Peyer's patch (tissue), 4 donors: ENCODE measurements at places on chromosomes 7 and 10. TPM values are rescaled to one million over a fixed set of nuclear protein-coding genes. Genes with fewer than 3 reads are reported as not detected.

DNA sequence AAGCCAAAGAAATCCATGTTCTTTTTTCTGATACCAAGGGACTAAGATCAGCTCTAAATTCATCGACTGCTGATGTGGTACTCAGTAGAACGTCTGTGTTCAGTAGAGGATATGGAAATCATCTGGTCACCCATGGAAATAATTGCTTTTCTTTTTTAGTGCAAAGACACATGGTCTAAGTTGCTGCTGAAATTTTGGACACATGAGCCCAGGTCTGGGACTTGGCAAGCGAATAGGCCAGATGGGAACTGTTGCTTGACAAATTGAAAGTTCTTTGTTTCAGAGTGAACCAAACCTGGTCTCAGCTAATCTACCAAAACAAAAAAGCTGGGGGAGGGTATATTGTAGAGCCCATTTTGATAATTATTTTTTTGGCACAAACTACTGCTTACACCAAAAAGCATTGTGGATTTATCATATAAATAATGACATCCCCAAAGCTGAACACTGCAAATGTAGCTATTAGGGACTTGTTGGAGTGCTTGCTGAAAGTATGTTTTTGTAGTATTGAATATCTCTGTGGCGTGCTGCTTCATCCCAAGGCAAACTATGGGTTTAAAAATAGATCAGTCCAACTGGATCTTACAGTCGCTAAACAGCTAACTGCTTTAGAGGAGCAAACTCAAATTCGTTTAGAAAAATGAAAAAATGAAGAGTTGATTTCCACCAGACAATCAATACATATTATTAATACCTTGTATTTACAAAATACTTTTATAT is 144.7 kb downstream of the TRIL start:
- no peak for DNase-seq

GRCh38 chr7:17781491-17782215 is 158.6 kb downstream of the SNX13 start:
- DNase-seq = no peak

DNA sequence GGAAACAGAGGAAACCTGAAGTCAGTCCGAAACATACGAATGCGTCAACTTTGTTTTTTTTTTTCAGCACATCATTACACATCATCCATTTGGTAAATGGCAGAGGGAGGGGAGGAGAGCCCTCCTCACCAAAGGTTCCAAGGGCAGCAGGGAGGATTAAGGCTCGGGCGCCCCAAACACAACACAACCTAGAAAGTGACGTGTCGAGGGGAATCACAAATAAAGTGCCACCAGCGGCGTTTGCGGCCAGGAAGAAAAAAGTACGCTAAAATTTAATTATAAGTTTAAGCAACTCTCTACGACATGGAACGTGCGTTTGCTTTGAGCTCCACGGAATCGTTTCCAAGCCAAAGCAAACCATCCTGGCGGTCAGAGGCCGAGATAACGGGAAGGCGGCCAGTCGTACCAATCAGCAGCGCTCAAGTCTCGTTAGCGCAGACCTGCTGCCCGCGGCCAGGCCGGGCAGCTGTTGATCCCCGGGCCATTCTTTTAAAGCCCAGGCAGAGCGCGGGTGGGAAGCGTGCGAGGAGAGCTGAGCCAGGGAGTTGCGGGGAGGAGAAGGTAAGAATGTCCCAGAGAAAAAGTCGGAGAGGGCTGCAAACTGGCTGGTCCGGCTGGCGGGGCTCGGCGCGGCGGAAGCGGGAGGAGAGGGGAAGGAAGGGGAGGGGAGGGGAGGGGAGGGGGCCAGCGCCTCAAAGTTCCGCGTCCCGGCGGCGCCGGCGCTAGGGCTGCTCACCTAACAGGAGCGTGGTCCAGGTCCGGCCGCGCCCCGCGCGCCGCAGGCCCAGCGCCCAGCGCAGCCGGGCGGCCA is 719 bp downstream of the DPY19L1 start:
- DNase-seq = peak; percentile 81

GRCh38 chr7:150748376-150748775 is 11.2 kb downstream of the GIMAP5 start:
- DNase-seq = no peak

DNA sequence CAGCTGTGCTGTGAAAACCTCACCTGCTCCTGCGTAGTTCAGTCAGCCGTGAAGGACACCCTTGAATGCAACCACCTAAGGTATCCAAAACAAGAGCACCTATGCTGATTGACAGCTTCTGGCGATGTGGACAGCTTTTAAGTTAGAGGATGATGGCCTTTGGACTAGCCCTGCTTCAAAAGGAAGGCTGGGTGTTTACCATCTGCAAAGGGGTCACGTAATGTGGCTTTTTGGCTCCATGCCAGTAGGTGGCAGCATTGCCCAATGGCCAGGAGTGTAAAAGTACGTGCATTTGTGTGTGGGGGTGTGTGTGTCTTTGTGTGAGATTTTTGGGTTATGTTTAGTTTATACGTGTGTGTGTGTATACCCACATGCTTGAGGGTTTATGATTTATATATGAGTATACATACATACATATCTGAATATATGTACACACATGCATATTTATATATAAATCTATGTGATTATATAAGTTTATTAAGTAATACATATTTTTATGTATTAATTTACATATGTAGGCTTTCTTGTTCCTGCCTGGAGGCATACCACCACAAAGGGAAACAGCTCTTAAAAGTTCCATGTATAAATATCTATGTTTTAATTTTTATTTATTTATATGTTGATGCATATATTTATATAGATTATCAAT is 236.3 kb upstream of the ANKRD30A start:
- DNase-seq = peak; percentile 54

- DNase-seq = no peak
Observed at GRCh38 chr7:1644341-1645070, 25.6 kb upstream of the ELFN1 start.

DNA sequence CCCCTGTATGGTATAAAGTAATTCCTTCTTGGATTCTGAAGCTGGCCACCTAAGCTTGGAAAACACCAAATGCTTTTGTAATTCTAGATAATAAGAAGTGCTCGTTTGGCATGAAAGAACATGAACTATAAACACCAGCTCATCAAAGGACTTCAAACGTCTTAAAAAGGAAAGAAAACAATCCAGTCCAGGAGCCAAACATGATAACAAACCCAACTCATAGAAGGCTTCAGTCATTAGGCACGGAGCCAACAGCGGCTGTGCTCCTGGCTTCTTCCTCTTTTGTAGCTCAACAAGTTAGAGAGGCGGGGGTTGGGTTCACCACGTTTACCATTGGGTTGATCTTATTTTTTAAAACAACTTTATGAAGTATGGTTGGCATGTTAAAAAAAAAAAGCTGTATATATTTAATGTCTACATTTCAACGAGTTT is 56.4 kb upstream of the ECHDC3 start:
- DNase-seq = peak; percentile 61

DNA sequence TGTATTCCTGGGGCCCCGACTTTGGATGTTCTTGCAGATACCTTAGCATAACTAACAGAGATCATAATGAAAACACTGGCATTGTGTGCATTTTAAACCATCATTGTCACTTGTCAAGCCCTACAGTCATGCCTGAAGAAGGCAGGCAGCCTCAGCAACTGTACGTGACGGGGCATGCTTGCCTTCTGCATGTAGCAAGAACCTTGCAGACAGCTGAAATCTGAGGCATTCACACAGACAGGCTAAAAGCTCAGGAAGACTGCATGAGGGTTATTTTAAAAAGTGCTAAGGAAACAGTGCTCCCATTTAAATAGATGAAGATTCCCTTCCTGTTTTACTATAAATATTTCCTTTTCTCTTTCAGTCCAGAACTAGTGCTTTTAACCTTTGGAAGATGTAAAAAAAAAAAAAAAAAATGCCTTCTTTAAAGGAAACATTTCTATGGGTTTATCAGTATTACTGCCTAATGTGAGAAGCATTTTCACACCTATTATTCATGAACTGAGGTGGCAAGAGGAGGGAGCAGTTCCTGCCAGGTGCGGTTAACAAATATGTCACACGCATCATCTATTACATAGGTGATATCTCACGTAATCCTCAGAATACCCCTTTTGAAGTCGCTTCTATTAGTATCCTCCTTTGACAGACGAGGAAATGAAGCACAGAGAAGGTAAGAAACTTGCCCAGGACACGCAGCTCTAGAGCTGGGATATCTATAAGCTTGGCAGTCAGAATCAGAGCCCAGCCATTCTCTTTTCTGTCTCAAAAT is 88.1 kb downstream of the PRKCQ start:
- no peak for DNase-seq

GPR146 gene
- total RNA-seq = 13.2 TPM

TMEM270 gene
- not detected for total RNA-seq

KCNIP2 gene
- total RNA-seq = 11.6 TPM

FGL2 gene
- total RNA-seq = 27.2 TPM

VSTM2A gene
- not detected for total RNA-seq

CUZD1 gene
- total RNA-seq = 0.35 TPM
